ENCODE measurements at places on chromosomes 2 and 18.

- DNase-seq, result no peak
Observed at GRCh38 chr2:40384233-40384632, 67.7 kb downstream of the SLC8A1 start.

- no peak for DNase-seq
Observed at GRCh38 chr2:183383854-183384253, 259.6 kb downstream of the NUP35 start.

DNA sequence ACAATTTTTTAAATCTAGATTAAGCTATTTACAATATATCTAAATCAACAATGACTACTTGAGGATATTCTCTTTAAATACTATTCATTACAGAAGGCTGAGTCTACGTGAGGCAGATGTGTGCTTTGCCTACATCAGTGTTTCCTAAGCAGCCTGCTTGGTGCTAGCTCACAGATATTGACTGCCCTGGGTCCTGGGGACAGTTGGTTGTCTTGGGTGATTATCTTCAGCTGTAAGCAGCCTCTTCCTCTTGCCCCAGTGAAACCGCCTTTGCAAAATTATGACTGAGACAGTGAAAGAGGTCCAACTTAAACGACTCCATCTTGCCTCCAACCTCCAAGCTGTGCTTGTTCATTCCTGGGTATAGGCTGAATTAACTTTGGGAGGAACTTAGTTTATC is 39.6 kb upstream of the CCDC88A start:
- DNase-seq, result no peak

DNA sequence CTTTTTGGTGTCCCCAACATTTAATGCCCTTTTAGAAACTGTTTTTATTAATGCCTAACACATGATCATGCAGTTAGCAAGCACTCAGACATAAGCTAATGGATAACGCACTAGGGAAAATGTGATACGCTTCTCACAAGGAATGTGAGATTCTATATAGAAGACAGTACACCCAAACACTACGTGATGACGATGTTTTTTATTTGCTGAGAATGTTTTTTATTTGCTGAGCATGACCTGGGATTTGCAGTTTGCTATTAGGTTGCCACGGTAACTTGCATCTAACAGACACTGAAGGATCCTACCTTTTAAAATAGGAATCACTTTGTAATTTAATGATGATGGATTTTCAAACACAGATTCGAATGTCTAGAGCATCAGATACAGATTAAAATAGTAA is 4.9 kb downstream of the SMC6 start:
- DNase-seq, result no peak

- DNase-seq, result no peak
Observed at GRCh38 chr2:17517481-17518211, 594 bp downstream of the RAD51AP2 start.

GRCh38 chr2:229920011-229920641 is 1.7 kb downstream of the TRIP12 start:
- DNase-seq, result peak; percentile 6

GRCh38 chr2:24749069-24749691 is 44.0 kb downstream of the PTRHD1 start:
- no peak for DNase-seq

DNA sequence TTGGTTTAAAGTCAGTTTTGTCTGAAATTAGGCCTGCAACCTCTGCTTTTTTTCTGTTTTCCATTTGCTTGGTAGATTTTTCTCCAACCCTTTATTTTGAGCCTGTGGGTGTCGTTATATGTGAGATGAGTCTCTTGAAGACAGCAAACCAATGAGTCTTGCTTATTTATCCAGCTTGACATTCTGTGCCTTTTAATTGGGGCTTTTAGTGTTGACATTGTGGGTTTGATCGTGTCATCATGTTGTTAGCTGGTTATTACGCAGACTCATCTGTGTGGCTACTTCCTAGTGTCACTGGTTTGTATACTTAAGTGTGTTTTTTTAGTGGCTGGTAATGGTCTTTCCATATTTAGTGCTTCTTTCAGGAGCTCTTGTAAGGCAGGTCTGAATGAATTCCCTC is 18.8 kb downstream of the TMEM87B start:
- no peak for DNase-seq

- no peak for DNase-seq
Observed at GRCh38 chr2:141065042-141065441, 1065.8 kb downstream of the LRP1B start.

DNA sequence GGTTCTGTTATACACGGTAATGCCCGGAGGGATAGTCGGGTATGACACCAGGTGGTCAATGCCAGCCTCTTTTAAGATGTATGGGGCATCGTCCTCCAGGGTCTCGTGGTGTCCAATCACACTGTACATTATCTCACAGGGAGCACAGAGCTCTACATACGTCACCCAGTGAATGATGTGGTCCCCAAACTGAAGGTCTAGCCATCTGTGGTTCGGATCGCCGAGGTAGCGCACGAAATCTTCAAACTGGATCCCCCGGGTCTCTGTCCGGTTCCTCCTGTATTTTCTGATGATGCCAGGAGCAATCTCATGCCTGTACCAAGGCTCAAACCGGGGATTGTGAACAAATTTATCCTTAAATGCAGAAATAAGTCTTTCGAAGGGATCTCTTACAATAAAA is 24.1 kb downstream of the CHST10 start:
- DNase-seq, result no peak

Data from stimulated activated CD8-positive, alpha-beta memory T cell treated with anti-CD3 and anti-CD28 coated beads, Interleukin-15, amount 100 ng/mL, for 24 hours (primary cell).